NCI-H82 (cell line): ENCODE measurements at places on chromosomes 7 and 10.

GRCh38 chr7:135910393-135911036, 66.6 kb downstream of the MTPN start:
- DNase-seq: peak; percentile 19

DNA sequence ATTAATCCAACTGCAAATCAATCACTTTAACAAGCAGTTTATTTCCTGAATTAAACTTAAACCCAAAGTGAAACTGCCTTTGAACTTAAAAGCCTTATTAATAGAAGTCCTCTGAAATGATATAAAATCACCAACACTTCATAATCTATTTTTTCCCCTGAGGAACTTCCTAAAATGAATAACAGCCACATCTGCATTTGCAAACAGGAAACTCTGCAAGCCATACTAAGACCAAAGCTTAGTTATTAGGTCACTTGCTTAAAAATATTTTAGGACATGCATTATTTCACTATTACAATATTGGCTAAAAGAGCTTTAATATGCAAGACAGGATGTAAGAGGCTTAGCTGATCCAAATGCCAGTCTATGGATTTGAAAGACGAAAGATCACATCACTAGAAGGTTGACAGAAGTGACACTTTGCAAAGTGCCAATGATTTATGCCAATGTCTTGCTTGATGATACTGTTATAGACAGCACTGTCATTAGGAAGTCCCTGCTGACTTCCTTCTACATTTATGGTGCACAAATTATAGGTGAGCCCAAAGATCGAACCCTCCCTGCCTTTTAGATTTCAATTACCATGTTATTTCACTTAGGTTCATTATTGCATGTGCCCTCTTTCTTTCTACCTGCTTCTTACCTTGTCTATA, 99.9 kb upstream of the SKAP2 start:
- DNase-seq: peak; percentile 12

DNA sequence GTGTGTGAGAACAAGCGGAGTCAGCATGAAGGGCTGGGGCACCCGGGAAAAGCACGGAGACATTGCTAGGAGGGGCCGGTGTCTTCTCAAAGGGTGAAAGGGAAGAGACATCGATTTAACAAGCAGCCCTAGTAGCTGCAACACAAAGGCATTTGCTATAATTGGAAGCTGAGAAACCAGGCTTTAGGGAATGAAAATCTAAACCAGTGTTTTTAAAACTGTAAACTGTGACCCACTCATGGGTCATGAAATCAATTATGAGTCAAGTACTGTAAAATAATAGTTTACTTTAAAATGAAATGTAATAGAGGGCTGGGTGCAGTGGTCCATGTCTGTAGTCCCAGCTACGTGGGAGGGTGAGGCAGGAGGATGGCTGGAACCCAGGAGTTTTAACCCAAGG, 128.7 kb upstream of the RHEB start:
- no peak for DNase-seq

- DNase-seq: no peak
These were observed 186.3 kb downstream of the ETV1 start for GRCh38 chr7:13803134-13803533.

DNA sequence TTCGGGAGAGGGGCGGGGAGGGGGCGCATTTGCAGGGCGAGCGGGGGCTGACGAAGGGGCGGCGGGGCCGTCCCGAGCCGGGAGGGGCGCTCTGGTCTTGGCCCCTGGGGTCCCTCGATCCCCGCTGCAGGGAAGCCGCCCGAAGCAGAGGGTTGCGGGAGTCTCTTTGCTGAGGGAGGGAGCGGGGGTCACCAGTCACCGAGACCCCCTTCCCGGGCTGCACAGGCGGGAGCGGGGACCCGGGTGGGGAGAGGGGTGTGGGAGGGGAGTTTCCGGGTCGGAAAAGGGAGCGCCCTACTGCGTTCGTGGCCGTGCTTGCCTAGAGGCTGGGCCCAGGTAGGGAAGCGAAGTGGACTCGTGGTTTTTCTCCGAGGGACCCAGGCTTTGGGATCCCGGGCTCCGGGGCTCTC, 422 bp downstream of the AP1S1 start:
- no peak for DNase-seq

GRCh38 chr7:93307131-93307660, 75.0 kb downstream of the VPS50 start:
- no peak for DNase-seq

DNA sequence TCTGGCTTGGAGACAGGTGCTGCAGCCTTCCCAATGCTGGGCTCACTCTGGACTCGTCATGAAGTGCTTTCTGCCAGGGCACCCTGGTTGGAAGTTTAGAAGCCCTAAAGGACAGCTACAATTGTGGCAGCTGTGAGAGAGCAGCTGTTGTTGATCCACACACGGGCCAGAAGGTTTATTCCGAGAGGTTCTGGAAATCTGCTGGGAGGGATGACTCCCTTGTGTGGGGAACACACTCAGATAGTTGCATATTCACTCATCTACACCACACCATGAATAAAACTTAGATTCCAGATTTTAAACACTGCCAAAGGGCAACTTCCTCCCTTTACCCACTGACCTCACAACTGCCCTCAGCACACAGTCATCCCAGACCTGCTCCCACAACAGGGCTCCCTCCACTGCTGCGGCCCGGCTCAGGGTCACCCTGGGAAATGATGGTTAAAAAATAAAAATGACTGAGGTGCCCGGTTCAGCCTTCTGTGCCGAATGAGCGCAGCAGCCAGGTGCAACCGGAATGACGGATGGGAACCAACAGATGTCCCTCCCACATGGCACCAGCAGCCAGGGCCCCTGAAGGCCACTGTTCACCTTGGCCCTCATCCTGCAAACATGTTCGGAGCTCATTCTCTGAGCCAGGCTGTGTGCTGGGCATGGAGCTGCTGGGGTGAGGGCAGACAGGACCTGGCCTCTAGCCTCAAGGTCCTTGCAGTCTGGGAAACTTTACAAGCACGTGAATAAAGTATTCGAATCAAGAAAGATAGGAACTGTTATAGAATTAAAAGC, 40.2 kb downstream of the ASB13 start:
- no peak for DNase-seq

DNA sequence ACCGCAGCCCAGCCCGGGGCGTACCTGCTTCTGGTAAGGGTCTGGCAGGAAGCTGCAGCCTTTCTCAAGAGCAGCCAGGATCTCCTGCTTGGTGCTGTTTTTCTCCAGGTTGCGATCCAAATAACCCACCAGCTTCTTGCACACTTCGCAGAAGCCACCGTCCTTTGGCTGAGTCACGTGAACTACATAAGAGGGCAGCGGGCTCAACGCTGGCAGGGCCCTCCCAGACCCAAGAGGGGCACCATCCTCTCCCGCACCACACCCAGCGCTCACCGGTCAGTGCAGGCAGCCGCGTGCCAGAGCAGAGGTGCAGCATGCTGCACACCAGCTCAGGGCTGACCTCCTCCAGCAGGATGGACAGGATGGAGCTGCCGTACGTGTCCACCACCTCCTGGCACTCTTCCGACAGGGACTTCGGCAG, 31.6 kb downstream of the PSAP start:
- DNase-seq: no peak

DNA sequence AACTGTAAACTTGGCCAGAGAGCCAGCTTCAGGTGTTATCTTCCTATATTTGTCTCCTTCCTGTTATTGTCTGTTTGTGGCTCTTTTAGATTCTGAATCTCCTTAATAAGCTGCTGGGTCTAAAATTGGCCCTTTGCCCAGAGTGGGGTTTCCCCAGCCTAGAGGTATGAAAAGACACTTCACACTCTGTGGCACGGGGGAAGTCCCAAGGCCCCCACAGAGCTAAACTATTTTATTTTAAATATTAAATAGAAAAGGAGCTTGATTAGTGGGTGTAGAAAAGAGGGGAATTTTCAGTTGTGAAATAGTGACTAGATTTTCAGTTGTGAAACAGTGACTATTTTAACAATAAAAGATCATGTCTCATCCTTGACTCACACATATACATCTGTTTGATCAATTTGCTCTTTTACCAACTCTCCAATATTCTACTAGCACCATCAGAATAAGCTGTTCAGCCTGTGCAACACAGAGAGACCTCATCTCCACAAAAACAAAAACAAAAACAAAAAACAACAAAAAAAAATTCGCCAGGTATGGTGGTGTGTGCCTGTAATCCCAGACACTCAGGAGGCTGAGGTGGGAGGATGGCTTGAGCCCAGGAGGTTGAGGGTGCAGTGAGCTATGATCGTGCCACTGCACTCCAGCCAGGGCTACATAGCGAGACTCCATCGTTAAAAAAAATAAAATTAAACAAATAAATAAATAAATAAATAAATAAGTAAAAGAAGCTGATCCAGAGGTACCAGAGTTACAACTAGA, 24.9 kb upstream of the ADO start:
- no peak for DNase-seq

GRCh38 chr10:96896884-96897589, 64.9 kb downstream of the LCOR start:
- DNase-seq: no peak

DNA sequence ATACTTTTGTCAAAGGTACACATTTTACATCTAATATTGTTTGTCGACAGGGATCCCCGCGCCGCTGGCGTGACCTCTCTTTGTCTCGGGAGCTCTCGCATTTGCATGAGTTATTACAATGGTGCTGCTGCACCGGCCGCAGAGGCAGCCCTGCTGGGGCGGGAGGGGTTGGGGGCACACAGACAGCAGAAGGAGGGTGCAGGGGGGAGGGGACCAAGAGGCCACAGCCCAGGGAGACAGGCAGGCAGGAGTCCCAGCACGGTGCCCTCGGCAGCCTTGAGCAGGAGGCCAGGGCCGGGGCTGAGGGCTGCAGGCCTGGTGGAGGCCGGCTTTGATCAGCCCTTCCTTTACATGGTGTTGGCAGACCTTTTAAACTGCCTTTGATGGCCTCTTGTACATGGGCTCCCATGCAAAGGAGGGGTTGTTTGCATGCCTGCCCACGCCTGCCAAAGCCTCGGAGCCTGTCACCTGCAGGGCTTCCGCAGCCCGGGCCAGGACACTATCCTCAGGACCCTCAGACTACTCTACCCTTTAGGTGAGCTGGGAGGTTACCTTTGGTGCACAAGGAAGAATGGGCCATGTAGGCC, 95.5 kb downstream of the EBF3 start:
- no peak for DNase-seq

- no peak for DNase-seq
These were observed 136.0 kb upstream of the RSU1 start for GRCh38 chr10:16953270-16953669.

DNA sequence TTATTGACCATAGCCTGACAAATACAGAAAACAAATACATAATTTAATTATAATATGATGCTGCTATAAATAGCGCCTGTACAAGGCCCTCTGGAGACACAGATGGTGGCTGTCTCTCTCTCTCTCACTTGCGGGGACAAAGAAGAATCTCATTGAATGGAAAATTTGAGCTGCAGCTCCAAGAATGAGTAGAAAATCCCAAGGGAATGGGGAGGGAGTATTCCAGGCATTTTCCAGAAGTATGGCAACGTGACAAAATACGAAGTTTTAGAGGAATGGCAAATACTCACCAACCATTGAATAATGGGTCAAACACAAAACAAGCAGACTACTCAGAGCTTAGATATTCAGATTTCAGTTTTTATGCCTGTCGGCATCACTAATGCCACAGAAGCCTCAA, 179.9 kb downstream of the NRP1 start:
- DNase-seq: no peak

GRCh38 chr10:79532-80215, 30.6 kb upstream of the TUBB8 start:
- DNase-seq: no peak

- DNase-seq: no peak
These were observed 18.3 kb downstream of the ATP6V1F start for GRCh38 chr7:128880791-128881457.

DNA sequence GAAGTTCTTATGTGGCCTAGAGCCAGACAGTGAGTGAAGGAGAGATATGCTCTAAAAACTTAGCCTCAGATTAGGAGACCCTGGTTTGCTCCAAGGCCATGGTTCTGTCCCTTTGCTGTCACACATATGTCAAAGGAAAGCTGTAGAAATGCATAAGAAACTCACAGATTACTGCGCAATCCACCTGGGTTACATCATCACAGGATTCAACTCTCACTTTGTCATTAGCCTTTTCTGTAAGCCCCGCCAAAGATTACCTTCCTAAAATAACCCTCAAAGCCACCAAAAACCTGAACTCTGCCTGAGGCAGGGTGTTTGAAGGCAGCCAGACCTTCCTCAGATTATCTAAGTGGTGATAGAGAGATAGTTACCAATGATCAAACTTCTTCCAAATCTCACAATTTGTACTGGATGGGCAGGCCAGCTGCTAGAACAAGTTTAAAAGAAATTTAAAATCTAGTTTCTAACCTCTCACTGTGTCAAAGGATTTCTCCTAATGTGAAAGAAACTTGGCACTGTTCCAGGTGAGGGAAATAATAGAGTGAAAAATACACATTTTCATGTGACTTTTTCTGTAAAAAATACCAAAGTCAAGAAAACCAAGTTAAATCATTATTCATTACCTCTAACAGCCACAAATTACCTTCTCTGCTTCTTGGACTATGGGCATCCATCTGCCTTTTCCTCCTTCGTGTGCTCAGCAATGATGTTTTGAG, 567.2 kb downstream of the SUGCT start:
- DNase-seq: peak; percentile 29

GRCh38 chr7:78151229-78151628, 352.7 kb downstream of the PHTF2 start:
- DNase-seq: no peak

GRCh38 chr7:101410743-101411507, 48.2 kb downstream of the COL26A1 start:
- peak; percentile 73 for DNase-seq

GRCh38 chr7:12728192-12728538, 40.7 kb downstream of the ARL4A start:
- peak; percentile 86 for DNase-seq

DNA sequence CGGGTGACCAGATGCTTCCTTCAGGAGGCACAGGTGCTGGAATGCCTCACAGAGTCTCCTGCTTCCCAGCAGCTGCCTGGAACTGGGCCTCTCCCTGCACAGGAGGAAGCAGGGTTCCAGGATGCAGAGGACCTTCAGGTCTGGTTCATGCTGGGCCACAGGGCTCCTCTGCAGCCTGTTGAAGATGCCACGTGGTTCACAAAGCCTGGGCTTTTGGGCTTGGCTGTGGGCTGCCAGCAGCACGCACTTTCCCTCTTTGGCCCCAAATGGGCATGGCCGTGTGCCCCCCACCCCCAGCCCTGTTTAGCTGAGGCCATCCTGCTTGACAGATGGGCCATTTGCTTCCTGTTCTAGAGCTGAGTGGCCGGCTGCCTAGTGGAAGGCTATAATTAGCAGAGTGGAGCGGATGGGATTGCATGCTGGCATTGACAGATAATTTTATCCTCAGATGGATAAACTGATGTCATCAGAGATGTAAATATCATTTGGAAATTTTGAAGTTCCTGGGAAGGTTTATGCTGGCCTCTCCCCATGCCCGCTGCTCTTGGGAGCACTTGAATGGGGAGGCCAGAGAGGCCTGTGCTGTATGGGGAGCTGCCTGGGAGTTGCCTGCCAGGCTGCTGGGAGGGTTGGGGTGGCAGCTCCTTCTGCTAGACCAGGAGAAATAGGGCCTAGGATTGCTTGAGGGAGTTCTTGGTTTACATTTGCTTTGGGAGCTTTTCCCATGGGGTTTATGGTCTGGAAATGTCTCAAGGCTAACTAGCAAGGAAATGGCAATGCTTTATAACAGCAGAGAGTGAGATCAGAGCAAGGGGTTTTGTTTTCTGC, 28.2 kb downstream of the TSPAN15 start:
- peak; percentile 28 for DNase-seq
